Aorta (tissue), 5 donors: ENCODE measurements at places on chromosomes 4 and X. TPM values are rescaled to one million over a fixed set of nuclear protein-coding genes. Genes with fewer than 3 reads are reported as not detected.

Gene HSD17B13
- 1.1 TPM for total RNA-seq

DNA sequence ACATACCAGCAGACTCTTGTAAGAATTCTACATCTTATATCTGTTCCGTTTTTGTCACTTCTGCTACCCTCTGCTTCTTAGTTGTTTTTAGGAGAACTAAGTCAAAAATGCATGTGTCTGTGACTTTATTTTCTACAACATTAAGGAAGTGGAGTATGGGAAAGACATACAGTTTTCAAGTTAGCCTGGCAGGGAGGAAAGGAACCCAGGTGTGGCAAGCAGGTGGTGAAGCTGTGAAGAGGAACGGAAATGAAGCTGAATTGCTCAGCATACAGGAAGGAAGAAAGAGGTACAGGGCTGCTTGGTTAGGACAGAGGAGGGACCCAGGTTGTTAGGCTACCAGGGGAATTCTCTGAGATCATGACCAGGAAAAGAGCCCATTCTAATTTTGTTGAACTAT, 9.4 kb downstream of the GPRIN3 start:
- H3K27me3 ChIP-seq, result no peaks in the 10 kb centered on the region
- no peak overlapping the region for H3K27ac ChIP-seq
- no peak overlapping the region for H3K4me3 ChIP-seq
- no peak for DNase-seq

Gene MSANTD1
- 3.5 TPM for total RNA-seq

Gene GAB3
- 12.8 TPM for total RNA-seq

Gene DSPP
- not detected for total RNA-seq

GRCh38 chrX:25015486-25016360, at the start of gene ARX:
Gene ARX (minus strand): TSS chrX:25015965. CDS start chrX:25015737, 228 bp downstream.
- no peak within 1 kb of the TSS for H3K4me3 ChIP-seq
- H3K27ac ChIP-seq, result no peak within 1 kb of the TSS
- H3K4me1 ChIP-seq, result no peaks in the 10 kb centered on the region
- DNase-seq, result no peak
- no peaks in the 10 kb centered on the region for H3K36me3 ChIP-seq
- no peaks in the 10 kb centered on the region for H3K27me3 ChIP-seq

- H3K36me3 ChIP-seq, result no peaks in the 10 kb centered on the region
- H3K27ac ChIP-seq, result peak overlapping the region; percentile 62
- peak overlapping the region; percentile 86 for H3K4me3 ChIP-seq
- H3K27me3 ChIP-seq, result no peaks in the 10 kb centered on the region
Observed at GRCh38 chr4:2933566-2934076, 29.6 kb downstream of the NOP14 start.

Gene ZNF711
- 5.2 TPM for total RNA-seq

DNA sequence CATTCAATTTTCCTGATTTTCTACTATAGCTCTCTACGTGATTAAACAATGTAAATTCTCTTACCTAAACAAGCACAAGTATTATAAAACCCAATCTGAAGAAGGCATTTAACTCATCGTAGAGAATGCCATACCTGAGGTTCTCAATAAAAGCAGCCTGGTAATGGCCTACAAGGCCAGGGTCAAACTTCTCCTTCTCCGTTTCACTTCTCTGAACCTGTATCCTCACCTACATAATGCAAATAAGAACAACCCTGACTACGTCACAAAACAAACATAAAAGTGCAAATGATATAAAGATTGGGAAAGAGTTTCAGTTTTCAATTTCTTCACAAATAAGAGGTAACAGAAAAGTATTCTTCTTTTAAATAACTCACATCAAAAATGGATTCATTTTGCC, 55.6 kb upstream of the STS start:
- DNase-seq, result no peak
- H3K27me3 ChIP-seq, result no peaks in the 10 kb centered on the region
- no peaks in the 10 kb centered on the region for H3K4me1 ChIP-seq
- no peak overlapping the region for H3K27ac ChIP-seq
- no peak overlapping the region for H3K4me3 ChIP-seq
- no peaks in the 10 kb centered on the region for H3K36me3 ChIP-seq

Gene IBSP
- not detected for total RNA-seq

Gene PHOX2B
- total RNA-seq, result not detected

- no peaks in the 10 kb centered on the region for H3K27me3 ChIP-seq
- no peak for DNase-seq
- no peak overlapping the region for H3K4me3 ChIP-seq
- H3K4me1 ChIP-seq, result no peaks in the 10 kb centered on the region
Observed at GRCh38 chr4:120830204-120830603, 92.3 kb downstream of the PRDM5 start.

Gene SLC9B1
- 1.6 TPM for total RNA-seq

Gene ENPEP
- 7.4 TPM for total RNA-seq

- no peaks in the 10 kb centered on the region for H3K36me3 ChIP-seq
- no peak overlapping the region for H3K4me3 ChIP-seq
- H3K4me1 ChIP-seq, result no peaks in the 10 kb centered on the region
- no peaks in the 10 kb centered on the region for H3K27me3 ChIP-seq
Observed at GRCh38 chr4:122003335-122003734, 51.5 kb upstream of the TRPC3 start.

Gene FAM236A
- not detected for total RNA-seq

Gene APLN
- 11.0 TPM for total RNA-seq

GRCh38 chr4:152419809-152420208, 116.1 kb downstream of the FBXW7 start:
- H3K36me3 ChIP-seq, result no peaks in the 10 kb centered on the region
- no peaks in the 10 kb centered on the region for H3K27me3 ChIP-seq
- no peaks in the 10 kb centered on the region for H3K4me1 ChIP-seq
- no peak for DNase-seq

Gene GAGE1
- not detected for total RNA-seq

GRCh38 chr4:66736606-66737005, 808.7 kb downstream of the CENPC start:
- no peaks in the 10 kb centered on the region for H3K36me3 ChIP-seq
- no peak overlapping the region for H3K27ac ChIP-seq
- no peak for DNase-seq
- no peaks in the 10 kb centered on the region for H3K27me3 ChIP-seq
- H3K4me3 ChIP-seq, result no peak overlapping the region

DNA sequence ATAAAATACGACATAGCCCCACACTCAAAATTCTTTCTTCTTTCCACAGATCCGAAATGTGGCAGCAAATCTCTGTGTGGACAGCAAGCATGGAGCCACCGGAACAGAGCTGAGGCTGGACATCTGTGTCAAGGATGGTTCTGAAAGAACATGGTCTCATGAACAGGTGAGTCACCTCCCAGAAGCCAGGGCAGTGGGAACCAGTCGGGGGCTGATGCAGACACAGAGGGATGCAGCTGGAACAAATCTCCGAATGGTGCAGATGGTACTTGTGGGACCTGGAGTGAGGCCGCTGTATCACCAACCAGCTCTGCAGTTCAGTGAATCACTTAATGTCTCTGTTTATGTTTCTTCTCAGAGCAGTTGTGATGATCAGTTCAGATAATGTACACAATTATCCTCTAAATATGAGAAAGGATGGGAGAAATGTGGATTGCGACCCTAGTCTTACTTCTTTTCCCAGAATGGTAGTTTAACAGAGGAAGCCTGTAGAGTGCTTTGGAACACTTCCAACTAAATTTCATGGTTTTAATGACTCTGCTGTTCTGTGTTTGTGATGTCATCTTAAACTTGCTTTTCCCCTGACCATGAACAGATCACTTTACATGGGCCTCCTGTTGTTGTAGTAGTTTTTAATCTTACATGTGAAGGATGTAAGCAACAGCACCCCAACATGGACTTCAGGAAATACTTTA, 159.3 kb upstream of the GALNT7 start:
- no peak overlapping the region for H3K4me3 ChIP-seq
- H3K4me1 ChIP-seq, result no peaks in the 10 kb centered on the region
- H3K36me3 ChIP-seq, result no peaks in the 10 kb centered on the region

DNA sequence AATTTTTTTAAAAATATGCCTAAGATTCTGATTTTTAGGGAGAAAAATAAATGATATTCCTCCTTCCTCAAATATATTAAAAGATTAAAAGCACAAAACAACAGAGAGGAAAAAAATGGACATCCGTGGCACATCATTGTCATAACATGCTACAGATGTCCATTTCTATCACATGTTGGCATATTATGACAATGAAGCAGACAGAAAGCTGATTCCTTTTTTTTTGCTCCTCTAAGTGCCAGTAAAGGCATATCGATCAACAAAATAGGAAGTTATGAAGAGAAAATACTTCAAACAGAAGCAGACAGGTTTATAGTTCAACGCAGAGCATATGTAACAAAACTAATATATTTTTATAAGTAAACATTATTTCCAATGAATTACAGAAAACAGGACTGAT, 11.2 kb downstream of the KLHL8 start:
- no peaks in the 10 kb centered on the region for H3K27me3 ChIP-seq
- no peaks in the 10 kb centered on the region for H3K36me3 ChIP-seq
- H3K4me3 ChIP-seq, result no peak overlapping the region
- H3K27ac ChIP-seq, result no peak overlapping the region
- no peaks in the 10 kb centered on the region for H3K4me1 ChIP-seq
- DNase-seq, result no peak

DNA sequence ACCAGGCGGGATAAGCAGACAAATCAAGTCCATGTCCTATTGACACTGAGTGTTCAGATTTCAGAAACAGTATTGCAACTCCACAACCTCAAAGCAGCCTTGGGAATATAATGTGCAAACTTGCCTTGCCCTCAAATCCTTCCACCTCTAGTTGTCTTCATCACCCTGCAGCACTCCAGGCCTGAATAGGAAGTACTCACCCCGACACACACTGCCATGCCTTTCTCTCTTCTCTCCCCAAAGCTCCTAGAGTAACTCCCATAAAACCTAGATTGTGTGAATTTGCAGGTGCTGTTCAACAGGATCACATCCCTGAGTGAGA, 19.6 kb downstream of the ACSL1 start:
- H3K27me3 ChIP-seq, result no peaks in the 10 kb centered on the region
- no peaks in the 10 kb centered on the region for H3K36me3 ChIP-seq
- no peak overlapping the region for H3K4me3 ChIP-seq
- H3K4me1 ChIP-seq, result peaks cover 8% of the 10 kb centered on the region
- no peak overlapping the region for H3K27ac ChIP-seq

DNA sequence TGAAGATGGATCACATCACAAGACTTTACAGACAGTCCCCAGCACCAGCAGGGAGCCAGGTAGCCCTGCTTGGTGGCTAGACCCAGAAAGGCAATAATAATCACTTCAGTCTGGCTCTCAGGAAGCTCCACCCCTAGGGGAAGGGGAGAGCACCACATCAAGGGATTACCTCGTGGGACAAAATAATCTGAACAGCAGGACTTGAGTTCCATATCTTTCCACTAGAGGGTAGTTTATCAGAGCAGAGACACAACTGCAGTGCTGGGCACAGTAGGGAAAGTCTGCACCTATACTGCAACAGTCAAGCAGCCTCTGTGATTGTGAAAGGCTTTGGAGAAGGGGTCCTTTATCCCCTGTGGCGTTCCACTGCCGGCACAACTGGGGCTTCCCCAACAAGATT, 547.0 kb upstream of the POU3F4 start:
- DNase-seq, result no peak
- no peak overlapping the region for H3K4me3 ChIP-seq
- no peaks in the 10 kb centered on the region for H3K4me1 ChIP-seq

Gene UCHL1
- 37.5 TPM for total RNA-seq

DNA sequence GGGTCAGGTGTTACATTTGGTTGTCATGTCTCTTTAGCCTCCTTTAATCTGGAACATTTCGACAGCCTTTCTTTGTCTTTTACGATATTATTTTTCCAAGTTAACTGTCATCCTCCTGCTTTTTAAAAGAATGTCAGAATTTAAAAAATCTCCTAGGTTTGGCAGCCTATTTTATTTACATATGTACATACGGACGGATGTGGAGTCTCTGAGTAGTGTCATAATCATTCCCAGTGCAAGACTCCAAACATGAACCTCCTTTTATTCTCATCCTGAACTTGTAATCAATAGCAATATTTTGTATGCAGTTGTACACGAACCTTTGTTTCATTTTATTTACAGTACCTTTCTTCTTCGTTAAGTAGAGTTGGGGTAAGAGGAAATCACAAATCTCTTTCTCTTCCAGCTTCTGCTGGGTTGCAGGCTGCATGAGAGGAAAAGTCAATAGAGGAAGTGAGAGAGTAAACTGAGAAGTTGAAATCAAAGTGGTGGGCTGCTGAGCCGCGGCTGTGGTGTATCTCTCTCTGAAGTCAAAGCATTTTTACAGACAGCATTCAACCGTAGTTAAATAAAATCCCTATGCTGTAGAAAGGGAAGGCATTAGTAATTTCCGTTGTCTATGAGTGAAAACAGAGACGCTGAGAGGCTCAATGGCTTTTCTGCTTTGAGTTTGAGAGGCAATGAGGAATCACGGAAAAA, 53.9 kb upstream of the RPS6KA3 start:
- H3K4me3 ChIP-seq, result no peak overlapping the region
- no peaks in the 10 kb centered on the region for H3K4me1 ChIP-seq
- peak; percentile 54 for DNase-seq
- H3K27me3 ChIP-seq, result no peaks in the 10 kb centered on the region
- no peak overlapping the region for H3K27ac ChIP-seq

- H3K4me3 ChIP-seq, result no peak overlapping the region
- H3K27ac ChIP-seq, result no peak overlapping the region
- no peaks in the 10 kb centered on the region for H3K27me3 ChIP-seq
- no peaks in the 10 kb centered on the region for H3K36me3 ChIP-seq
- H3K4me1 ChIP-seq, result no peaks in the 10 kb centered on the region
- peak; percentile 80 for DNase-seq
Observed at GRCh38 chr4:1300466-1301455, 11.1 kb downstream of the MAEA start.

Gene SPANXN4
- total RNA-seq, result not detected

GRCh38 chr4:3046162-3046561, 28.2 kb downstream of the HTT-AS start:
- no peaks in the 10 kb centered on the region for H3K4me1 ChIP-seq
- H3K27me3 ChIP-seq, result no peaks in the 10 kb centered on the region

DNA sequence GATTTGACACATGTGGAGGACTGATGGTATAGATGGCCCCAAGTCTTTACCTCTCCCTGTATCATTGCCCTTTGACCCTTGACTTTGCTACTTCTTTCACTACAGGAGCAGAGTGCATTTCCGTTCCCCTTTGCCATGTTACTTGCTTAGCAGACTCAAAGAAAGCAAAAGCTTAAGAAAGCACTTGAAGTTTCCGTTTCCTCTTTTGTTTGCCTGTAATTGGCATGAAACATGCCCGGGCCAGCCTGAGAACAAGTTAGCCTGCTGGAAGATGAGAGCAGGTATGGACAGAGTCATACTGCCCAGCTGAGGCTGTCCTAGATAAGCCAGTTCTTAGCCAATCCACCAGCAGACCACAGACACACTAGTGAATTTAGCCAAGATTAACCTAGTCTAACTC, 206.0 kb downstream of the BCOR start:
- no peaks in the 10 kb centered on the region for H3K4me1 ChIP-seq
- no peak for DNase-seq
- H3K4me3 ChIP-seq, result no peak overlapping the region
- no peaks in the 10 kb centered on the region for H3K27me3 ChIP-seq
- no peaks in the 10 kb centered on the region for H3K36me3 ChIP-seq

Gene ERCC6L
- 0.15 TPM for total RNA-seq

GRCh38 chr4:184782731-184783373, 42.9 kb downstream of the ACSL1 start:
- H3K27ac ChIP-seq, result no peak overlapping the region
- H3K36me3 ChIP-seq, result no peaks in the 10 kb centered on the region
- no peaks in the 10 kb centered on the region for H3K4me1 ChIP-seq
- H3K27me3 ChIP-seq, result no peaks in the 10 kb centered on the region
- H3K4me3 ChIP-seq, result no peak overlapping the region

Gene EBP
- total RNA-seq, result 12.6 TPM

GRCh38 chr4:75844151-75844662, 58.0 kb downstream of the PPEF2 start:
- H3K4me1 ChIP-seq, result no peaks in the 10 kb centered on the region
- no peaks in the 10 kb centered on the region for H3K36me3 ChIP-seq
- no peaks in the 10 kb centered on the region for H3K27me3 ChIP-seq

- H3K4me3 ChIP-seq, result peak overlapping the region; percentile 91
- no peaks in the 10 kb centered on the region for H3K4me1 ChIP-seq
- no peaks in the 10 kb centered on the region for H3K36me3 ChIP-seq
- DNase-seq, result no peak
Observed at GRCh38 chrX:103357871-103358270, 1.6 kb downstream of the TCEAL9 start.
